ENCODE measurements at places on chromosomes 1 and 21.

DNA sequence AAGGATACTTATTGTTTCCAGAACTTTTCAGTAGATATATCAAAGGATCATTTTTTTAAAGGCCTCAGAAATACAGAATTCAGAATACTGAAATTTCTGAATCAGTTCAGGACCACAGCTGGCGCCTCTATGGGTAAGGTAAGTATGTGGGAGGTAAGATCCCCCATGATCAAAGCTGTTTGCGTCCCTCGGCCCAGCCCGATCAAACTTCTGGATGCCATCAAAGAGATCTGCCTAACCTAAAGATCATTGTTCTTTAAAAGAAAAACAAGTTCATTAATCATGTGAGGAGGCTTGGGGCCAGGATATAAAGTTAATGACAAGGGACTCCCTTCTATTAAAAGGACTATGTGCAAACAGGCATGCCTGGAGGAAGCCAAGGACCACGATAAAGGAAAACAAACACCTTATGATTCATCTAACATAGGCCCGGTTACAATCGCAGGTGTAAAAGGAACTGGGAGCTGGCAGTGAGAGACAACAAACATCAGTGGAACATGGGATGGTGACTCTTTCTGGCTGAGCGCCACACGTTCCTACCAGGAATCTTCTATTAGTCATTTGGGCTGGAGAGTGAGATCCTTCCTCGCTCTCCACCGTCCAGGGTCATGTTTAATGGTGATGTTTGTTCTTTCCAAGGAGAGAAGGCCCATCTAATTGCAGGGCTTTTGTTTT is 2.8 kb upstream of the BACE2 start:
- DNase-seq, result no peak

DNA sequence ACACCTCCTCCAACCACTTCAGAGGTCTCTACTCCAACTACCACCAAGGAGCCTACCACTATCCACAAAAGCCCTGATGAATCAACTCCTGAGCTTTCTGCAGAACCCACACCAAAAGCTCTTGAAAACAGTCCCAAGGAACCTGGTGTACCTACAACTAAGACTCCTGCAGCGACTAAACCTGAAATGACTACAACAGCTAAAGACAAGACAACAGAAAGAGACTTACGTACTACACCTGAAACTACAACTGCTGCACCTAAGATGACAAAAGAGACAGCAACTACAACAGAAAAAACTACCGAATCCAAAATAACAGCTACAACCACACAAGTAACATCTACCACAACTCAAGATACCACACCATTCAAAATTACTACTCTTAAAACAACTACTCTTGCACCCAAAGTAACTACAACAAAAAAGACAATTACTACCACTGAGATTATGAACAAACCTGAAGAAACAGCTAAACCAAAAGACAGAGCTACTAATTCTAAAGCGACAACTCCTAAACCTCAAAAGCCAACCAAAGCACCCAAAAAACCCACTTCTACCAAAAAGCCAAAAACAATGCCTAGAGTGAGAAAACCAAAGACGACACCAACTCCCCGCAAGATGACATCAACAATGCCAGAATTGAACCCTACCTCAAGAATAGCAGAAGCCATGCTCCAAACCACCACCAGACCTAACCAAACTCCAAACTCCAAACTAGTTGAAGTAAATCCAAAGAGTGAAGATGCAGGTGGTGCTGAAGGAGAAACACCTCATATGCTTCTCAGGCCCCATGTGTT is 66.6 kb downstream of the TPR start:
- DNase-seq, result no peak

- no peak for DNase-seq
Measured at GRCh38 chr1:58430421-58431275, 115.9 kb downstream of the OMA1 start.

DNA sequence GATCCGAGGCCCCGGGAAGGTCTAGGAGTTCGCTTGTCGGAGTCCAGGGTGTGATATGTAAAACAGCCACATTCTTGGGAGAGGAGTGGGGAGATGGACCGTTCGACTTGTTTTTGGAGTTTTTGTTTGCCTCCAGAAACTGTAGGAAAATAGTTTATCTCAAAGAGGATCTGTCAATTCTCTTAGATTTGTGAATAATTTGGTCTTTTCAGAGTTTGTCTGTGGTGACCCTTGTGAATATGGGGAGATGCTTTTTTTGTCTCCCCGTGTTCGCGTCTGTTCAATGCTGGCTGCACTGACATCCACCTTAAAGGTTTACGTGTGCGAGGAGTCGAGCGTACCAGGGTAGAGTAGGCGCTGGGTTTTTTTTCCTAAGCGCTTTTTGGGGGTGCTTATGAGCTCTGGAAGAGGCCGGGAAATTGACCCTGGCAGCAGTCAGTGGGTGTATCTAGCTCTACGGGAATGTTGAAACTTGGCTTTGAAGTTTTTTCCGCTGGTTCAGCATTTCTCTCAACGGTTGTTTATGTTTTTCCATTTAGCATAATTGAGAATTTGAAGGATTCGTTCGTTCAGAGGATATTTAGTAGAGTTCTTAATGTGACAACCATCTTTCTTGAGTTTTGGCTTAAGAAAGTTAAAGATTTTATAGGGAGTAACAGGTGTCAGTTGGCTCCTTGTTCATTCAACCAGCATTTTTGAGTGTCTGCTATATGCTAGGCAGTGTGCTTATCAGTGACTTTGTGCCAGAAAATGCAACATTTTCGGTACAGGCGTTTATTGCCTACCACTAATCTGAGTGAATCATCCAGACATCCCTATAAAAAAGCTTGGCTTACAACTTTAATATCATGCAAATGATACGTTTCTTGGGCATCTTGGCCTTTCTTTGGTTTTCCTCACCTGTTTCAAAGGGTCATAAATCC is 1.2 kb downstream of the SZRD1 start:
- peak; percentile 21 for DNase-seq

GRCh38 chr21:38631676-38632075 is 133.4 kb upstream of the ERG start:
- DNase-seq, result no peak

- DNase-seq, result no peak
Measured at GRCh38 chr1:42861014-42861399, 14.6 kb downstream of the ZNF691 start.

- peak; percentile 18 for DNase-seq
Measured at GRCh38 chr1:193060406-193060805, 994 bp downstream of the RO60 start.

GRCh38 chr1:180311011-180311730 is 81.1 kb downstream of the LHX4 start:
- no peak for DNase-seq

DNA sequence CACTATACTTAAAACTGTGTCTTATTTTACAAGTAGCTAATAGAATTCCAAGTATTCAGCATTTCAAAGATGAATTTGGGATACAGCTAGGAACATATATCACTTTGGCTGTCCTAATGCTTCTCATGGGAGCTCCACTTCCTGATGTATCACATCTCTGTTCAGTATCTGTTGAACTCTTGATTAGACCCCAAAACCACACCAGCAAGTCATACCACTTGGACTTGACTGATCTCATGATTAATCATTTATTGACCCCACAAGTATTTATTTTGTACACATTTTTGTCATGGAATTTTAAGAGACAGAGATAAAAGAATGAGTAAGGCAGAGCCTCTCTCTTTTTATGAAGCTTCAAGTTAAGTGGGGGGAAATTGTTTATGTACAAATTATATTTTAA is 30.0 kb downstream of the TMPRSS15 start:
- no peak for DNase-seq

GRCh38 chr1:40183055-40183710 is 22.0 kb downstream of the RLF start:
- DNase-seq, result peak; percentile 45

GRCh38 chr21:45847870-45848269 is 133.7 kb upstream of the COL6A1 start:
- no peak for DNase-seq

DNA sequence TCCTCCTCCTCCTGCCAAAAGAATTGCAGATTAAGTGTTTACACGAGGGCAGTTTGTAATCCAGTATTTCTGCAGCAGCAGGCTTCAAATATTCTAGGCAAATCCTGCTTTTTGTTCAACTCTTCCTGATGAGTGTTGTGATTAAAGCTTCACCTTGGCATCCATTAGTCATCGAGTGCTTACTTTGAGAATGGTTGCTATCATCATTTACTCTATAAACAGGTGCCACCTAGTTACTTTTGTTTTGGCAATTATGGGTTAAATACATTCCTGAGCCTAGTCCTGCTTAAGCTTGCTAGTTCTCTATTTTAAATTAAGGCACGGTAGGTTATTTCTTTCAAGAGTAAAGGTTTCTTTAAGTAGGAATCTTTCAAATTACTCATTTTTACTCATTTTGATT is 20.3 kb downstream of the PDC start:
- DNase-seq, result no peak

GRCh38 chr1:100359139-100359538 is 6.8 kb downstream of the CDC14A start:
- DNase-seq, result peak; percentile 44

- no peak for DNase-seq
Measured at GRCh38 chr1:223456747-223457146, 63.5 kb downstream of the CCDC185 start.

DNA sequence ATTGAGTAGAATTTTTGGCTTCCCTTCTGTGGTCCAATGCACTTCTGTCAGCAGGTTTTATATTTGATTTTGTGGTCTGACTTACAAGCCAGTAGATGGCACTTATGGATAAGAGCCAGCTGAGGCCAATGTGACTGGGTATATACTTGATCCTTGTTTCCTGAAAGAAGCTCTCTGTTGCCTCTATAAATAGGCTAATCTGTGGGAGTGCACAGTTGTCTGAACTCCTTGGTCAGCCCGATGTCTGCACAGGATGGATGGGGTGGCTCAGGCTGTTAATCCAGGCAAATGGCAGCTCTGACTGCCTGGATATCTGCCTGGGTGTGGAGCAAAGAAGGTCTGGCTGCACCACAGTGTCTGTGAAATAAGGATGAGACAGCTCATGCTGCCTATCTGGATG is 1183.7 kb upstream of the PRMT6 start:
- DNase-seq, result no peak

DNA sequence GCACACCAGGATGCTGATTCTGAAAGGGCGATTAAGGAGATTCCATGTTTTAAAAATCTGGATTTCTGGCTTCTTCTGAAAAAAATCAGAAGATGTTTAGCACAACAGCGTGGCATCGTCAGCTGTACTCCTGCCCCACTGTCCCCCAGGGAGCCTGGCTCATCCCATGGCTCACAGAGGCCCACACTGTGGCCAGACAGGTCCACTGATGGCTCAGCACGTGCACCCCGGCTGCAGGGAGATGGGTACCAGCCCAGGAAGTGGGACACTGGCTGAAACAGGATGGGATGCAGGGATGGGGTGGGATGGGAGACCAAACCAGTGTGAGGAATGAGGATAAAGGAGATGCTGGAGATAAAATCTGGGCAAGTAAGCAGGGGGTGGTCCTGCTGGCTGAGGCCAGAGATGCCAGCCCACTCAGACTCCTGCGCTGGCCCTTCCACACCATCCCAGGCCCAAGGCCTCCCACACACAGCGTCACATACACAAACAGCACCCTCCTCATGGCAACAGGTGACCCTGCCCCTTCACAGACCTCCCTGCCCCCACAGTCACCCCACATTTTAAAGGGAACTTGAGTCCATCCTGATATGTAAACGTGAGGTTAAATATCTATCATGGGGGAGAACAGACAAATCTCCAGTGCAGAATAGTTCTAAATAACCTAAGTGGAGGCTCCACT is 23.9 kb upstream of the SAMD11 start:
- no peak for DNase-seq
